ENCODE measurements at places on chromosomes 6 and 20. TPM values are rescaled to one million over a fixed set of nuclear protein-coding genes. Genes with fewer than 3 reads are reported as not detected.

The PCK1 gene
- not detected for polyA plus RNA-seq

GRCh38 chr20:16575390-16576140 lies 2.3 kb upstream of the KIF16B start:
- no peak for DNase-seq

- no peak for DNase-seq
Measured at GRCh38 chr6:142932889-142933288, 12.1 kb downstream of the HIVEP2 start.

DNA sequence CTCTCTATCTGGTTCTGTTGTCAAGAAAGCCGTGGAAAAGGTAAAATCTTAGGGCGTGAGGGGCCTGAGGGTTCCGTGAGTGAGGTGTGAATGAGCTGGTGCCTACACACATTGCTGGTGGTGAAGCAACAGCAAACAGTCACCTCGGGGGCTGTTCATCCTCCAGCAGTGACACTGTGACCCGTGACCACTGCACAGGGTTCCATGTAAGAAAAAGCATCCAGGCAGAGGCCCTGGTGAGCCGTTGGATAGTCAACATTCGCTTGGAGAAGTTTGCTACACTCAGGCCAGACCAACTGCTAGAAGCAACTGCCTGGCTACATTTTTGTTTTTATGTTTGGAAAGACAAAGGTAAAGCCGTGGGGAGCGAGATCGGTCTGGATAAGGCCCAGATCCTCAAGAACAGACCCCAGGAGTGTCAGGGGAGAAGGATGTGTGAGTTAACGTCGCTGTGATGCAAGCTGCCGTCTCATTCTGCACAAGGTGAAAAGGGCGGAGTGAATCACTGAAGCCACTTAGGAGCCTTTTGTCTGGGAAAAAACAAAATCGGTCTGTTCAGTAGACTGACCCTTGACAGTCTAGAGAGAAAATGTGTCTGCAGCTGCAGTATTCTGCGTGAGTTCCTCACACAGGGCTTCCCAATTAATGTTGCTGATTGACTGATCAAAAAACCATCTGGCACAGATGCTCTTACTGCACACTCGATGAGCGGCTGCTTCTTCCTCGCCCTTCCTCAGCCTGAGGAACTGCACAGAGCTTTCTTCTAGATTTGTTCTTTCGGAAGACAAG lies 404.0 kb downstream of the SMOC2 start:
- DNase-seq, result no peak

GRCh38 chr6:37489697-37490336 lies 9.9 kb downstream of the CCDC167 start:
- no peak for DNase-seq

- DNase-seq, result no peak
Measured at GRCh38 chr20:47868236-47868635, 83.0 kb upstream of the SULF2 start.

DNA sequence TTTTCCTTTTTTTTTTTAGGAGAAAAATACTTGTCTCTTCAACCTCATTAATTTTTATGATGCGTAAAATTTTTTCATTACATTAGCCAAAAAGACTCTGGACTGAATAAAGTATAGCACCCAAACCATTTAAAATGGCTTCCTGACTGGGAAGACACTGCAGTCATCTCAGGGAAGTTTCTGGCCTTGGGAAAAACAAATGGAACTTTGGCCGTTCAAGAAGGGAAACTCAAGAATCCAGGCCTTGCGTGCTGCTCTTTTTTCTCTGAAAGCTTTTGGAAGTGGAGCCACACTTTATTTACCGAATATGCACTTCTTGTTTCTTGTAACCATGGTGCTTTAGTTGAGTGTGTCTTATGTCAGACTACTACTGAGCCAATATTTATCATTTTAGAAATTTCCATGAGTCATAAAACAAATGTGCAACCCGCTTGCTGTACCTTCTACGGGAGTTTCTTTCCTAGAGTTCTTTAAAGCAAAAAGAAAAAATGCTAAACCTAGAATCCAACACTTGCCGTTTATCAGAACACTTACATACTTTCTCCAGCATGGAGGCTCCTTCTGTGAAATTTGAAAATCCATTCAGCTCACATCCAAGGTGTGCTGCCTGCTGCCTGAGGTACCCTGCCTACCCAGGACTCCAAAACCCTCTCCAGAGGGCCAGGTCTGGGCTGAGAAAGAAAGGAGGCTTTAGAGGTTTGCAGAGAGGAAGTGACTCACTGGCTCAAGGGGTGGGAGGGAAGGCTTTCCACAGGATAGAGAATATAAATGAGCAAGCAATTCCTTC lies 11.5 kb upstream of the DSTN start:
- DNase-seq, result peak; percentile 87

DNA sequence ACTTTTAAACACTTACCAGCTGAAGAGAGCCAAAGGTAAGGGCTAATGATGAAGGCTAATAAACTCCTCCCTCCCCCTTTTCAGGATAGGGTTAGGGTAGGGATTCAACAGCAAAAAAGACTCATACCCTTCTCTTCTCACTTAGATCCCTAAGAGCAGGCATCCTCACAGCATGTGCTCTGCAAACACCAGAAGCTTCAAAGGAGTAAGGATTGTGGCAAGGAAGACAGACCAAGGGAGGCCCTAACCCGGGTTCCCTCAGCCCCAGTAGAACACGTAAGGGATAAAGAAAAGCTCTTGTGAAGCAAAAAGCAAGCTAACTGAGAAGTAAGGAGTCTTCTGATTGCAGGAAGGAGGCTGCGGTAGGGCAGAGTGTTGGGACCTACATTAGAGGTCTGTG lies 11.6 kb downstream of the MAP3K7 start:
- no peak for DNase-seq

Measured in BJ (cell line).